Activated naive CD4-positive, alpha-beta T cell treated with anti-CD3 and anti-CD28 coated beads, Interleukin-2, amount 10 ng/mL, durations not matched to agents 5 hours and 36 hours (primary cell): ENCODE measurements at places on chromosomes 12 and 14. TPM values are rescaled to one million over a fixed set of nuclear protein-coding genes. Genes with fewer than 3 reads are reported as not detected.

Gene NTF3
- not detected for total RNA-seq

Gene CDK4
- 85.6 TPM for total RNA-seq

Gene DNAI7
- not detected for total RNA-seq

Gene DIO3
- total RNA-seq = not detected

Gene BEGAIN
- total RNA-seq = 1.2 TPM

Gene TOMM20L
- not detected for total RNA-seq

Gene PCED1B
- total RNA-seq = 117 TPM

Gene VWF
- 0.24 TPM for total RNA-seq

Gene SERPINA3
- total RNA-seq = not detected

Gene EXOC3L4
- total RNA-seq = not detected

Gene PTPRQ
- total RNA-seq = not detected

Gene DIABLO
- 35.7 TPM for total RNA-seq

Gene CKAP4
- total RNA-seq = 5.9 TPM

Gene CATSPERB
- 3.3 TPM for total RNA-seq

Gene LRRC23
- 3.0 TPM for total RNA-seq

Gene KRT78
- total RNA-seq = not detected

Gene EMC9
- 34.8 TPM for total RNA-seq

Gene CEP170B
- total RNA-seq = 4.9 TPM

Gene TMBIM4
- 79.2 TPM for total RNA-seq

Gene ABCD2
- 47.4 TPM for total RNA-seq

Gene NAV3
- total RNA-seq = not detected

Gene GNB3
- 0.10 TPM for total RNA-seq

Gene WSB2
- 44.6 TPM for total RNA-seq

Gene MTERF2
- total RNA-seq = 6.6 TPM

Gene CCDC198
- total RNA-seq = not detected

Gene ZNF410
- 45.0 TPM for total RNA-seq

Gene ATP2B1
- 26.7 TPM for total RNA-seq

Gene TBX3
- total RNA-seq = not detected

Gene MYO1A
- 0.43 TPM for total RNA-seq

Gene TRHDE
- not detected for total RNA-seq

Gene GUCY2C
- total RNA-seq = not detected

Gene DCP1B
- 14.5 TPM for total RNA-seq

Gene MIP
- total RNA-seq = not detected

Gene LTBR
- total RNA-seq = 0.35 TPM

Gene PRIMA1
- total RNA-seq = not detected

Gene RPS29
- total RNA-seq = 2,442 TPM

Gene CLEC2A
- not detected for total RNA-seq

Gene LRFN5
- total RNA-seq = not detected

Gene DIO2
- not detected for total RNA-seq

Gene YARS2
- total RNA-seq = 14.0 TPM

Gene KLRC4
- total RNA-seq = not detected

Gene OR4E1
- not detected for total RNA-seq

Gene C12orf50
- total RNA-seq = not detected

Gene HVCN1
- 26.9 TPM for total RNA-seq

Gene SYNDIG1L
- not detected for total RNA-seq

Gene SYNE2
- total RNA-seq = 183 TPM

Gene TAS2R42
- total RNA-seq = not detected

Gene MMP19
- not detected for total RNA-seq

Gene GPR137C
- total RNA-seq = 0.45 TPM

Gene TSPAN11
- total RNA-seq = not detected

Gene ARHGDIB
- total RNA-seq = 1,398 TPM

Gene STXBP6
- total RNA-seq = not detected

Gene PRMT5
- 42.9 TPM for total RNA-seq

Gene JPH4
- total RNA-seq = 0.10 TPM

Gene PTCSC3
- total RNA-seq = not detected

Gene KLHL33
- 0.19 TPM for total RNA-seq

Gene MANSC4
- not detected for total RNA-seq

Gene CEBPE
- 0.96 TPM for total RNA-seq

Gene TAS2R30
- 2.4 TPM for total RNA-seq
